ENCODE measurements at places on chromosomes 13 and 19.

DNA sequence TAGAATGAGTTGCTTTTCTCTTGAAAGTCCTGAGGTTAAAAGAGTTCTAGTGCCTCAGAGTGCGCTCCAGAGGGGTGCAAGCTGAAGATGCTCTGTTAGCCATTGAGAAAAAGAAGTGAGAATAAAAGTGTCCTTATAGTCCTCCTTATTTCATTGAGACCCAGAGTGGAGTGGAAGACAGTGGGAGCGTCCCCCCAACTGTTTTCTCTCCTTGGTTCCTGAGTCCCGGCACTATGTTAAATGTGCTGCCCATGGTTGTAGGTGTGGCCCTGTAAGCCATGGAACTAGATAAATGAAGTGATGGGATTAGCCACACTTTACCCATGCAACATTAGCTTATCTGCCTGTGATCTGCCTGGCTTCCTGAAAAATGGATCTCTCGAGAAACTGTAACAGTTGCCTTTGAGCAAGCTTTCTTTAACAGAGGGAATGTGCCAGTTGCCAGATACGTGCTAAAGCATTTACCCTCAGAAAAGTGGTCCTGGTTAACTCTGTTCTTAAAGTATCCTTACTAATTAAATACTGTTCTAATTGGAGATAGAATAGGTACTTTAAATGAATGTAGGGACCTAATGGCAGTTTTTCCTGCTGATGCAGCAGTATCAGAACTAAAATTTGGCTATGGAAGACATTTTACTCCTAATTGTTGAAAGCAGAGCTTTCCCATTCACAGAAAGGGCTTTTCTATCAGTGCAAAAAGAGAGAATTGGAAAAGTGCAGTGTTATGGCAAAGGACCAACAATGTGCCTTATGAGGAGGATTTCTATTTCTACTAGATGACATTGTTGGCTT lies 21.4 kb upstream of the PSG9 start:
- H3K4me3 ChIP-seq = no peak overlapping the region
- H3K36me3 ChIP-seq = peaks cover 7% of the 10 kb centered on the region
- DNase-seq = no peak

GRCh38 chr13:100961186-100961585 lies 286.6 kb upstream of the TMTC4 start:
- H3K27ac ChIP-seq = no peak overlapping the region
- H3K4me3 ChIP-seq = no peak overlapping the region
- DNase-seq = no peak
- no peaks in the 10 kb centered on the region for H3K27me3 ChIP-seq
- no peaks in the 10 kb centered on the region for H3K36me3 ChIP-seq
- H3K4me1 ChIP-seq = no peaks in the 10 kb centered on the region

- no peak overlapping the region for H3K27ac ChIP-seq
- no peak for DNase-seq
- peaks cover 2% of the 10 kb centered on the region for H3K27me3 ChIP-seq
Observed at GRCh38 chr13:27572234-27572901, 48.0 kb downstream of the LNX2 start.

DNA sequence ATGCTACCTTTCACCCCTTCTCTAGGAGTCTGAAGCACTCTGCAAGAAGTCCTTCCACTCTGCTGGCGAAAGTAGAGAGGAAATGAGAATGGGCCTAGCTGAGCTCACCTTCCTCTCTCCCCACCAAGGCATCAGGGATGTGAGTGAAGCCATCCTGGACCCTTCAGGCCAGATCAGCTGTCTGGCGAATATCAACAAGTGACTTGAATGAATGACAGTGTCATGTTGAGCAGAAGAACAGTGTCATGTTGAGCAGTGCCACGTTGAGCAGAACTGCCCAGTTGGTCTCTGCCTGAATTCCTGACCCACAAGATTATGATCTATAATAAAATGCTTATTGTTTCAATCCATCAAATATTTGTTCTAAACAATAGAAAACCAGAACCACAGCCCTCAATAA lies 166.2 kb upstream of the RFC3 start:
- no peak overlapping the region for H3K4me3 ChIP-seq
- no peaks in the 10 kb centered on the region for H3K27me3 ChIP-seq
- no peaks in the 10 kb centered on the region for H3K36me3 ChIP-seq

GRCh38 chr13:113538689-113539058 lies 45.9 kb upstream of the TFDP1 start:
- no peaks in the 10 kb centered on the region for H3K27me3 ChIP-seq
- H3K4me3 ChIP-seq = no peak overlapping the region
- no peak overlapping the region for H3K27ac ChIP-seq
- H3K36me3 ChIP-seq = peaks cover 17% of the 10 kb centered on the region
- DNase-seq = no peak

DNA sequence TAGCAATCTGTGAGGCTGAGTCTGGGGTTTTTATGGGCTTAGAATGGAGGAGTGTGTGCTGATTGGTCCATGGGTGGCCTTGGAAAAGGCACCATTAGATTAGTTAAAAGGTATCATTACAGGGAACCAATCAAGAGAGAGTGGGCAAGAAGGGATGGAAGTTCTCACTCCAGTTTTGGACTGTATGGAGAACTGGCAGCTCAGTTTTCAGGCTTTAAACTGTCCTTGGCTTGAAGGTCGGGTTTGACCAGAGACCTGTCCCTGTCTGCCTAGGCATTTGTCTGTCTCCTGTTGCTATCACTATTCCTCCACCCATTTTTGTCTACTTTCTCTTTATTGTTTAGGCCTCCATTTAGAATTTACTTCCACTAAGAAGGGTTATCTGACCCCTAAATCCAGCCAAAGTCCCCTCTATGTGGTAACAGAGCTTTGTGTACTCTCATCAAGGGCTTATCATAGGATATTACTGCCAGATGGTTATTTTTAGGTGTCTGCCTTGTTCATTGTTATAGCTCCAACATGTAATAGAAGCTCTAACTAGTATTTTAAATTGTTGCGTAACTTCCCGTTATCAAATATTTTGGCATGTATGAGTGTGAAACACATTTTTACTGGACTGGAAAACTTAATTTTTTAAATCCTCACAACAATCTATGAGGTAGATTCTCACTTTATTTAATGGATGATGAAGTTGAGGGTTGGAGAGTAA lies 133.3 kb upstream of the SLC10A2 start:
- no peak overlapping the region for H3K4me3 ChIP-seq
- no peaks in the 10 kb centered on the region for H3K36me3 ChIP-seq
- DNase-seq = no peak
- no peaks in the 10 kb centered on the region for H3K4me1 ChIP-seq
- no peaks in the 10 kb centered on the region for H3K27me3 ChIP-seq
- no peak overlapping the region for H3K27ac ChIP-seq

DNA sequence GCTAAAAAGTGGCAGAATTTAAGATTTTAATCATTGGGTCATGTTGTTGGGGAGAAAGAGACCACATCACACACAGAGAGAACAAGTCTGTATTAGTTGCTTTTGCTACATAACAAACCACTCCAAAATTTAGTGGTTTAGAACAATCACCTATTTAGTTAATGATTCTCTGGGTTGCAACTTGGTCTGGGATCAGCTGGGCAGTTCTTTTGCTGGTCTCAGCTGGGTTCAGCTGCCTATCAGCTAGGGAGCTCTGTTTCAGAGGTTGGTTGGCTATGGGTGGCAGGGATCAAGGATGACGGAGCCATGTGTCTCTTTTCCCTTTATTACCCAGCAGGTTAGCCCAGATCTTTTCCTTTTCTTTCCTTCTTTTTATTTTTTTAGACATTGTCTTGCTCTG lies 8.9 kb downstream of the PINLYP start:
- no peak for DNase-seq
- H3K27ac ChIP-seq = no peak overlapping the region
- H3K36me3 ChIP-seq = 0 out of 3 replicates have a peak, but pooled peaks cover 2% of the 10 kb centered on the region
- no peak overlapping the region for H3K4me3 ChIP-seq
- no peaks in the 10 kb centered on the region for H3K4me1 ChIP-seq
- H3K27me3 ChIP-seq = no peaks in the 10 kb centered on the region

- no peak within 1 kb of the TSS for H3K4me3 ChIP-seq
- H3K27me3 ChIP-seq = no peaks in the 10 kb centered on the region
- DNase-seq = no peak
- H3K27ac ChIP-seq = no peak within 1 kb of the TSS
- H3K36me3 ChIP-seq = no peaks in the 10 kb centered on the region
Observed at GRCh38 chr19:51124729-51125128, at the start of gene SIGLEC9. Gene SIGLEC9, plus strand, starts transcription at chr19:51124906. Its CDS starts 69 bp downstream, at chr19:51124975.

DNA sequence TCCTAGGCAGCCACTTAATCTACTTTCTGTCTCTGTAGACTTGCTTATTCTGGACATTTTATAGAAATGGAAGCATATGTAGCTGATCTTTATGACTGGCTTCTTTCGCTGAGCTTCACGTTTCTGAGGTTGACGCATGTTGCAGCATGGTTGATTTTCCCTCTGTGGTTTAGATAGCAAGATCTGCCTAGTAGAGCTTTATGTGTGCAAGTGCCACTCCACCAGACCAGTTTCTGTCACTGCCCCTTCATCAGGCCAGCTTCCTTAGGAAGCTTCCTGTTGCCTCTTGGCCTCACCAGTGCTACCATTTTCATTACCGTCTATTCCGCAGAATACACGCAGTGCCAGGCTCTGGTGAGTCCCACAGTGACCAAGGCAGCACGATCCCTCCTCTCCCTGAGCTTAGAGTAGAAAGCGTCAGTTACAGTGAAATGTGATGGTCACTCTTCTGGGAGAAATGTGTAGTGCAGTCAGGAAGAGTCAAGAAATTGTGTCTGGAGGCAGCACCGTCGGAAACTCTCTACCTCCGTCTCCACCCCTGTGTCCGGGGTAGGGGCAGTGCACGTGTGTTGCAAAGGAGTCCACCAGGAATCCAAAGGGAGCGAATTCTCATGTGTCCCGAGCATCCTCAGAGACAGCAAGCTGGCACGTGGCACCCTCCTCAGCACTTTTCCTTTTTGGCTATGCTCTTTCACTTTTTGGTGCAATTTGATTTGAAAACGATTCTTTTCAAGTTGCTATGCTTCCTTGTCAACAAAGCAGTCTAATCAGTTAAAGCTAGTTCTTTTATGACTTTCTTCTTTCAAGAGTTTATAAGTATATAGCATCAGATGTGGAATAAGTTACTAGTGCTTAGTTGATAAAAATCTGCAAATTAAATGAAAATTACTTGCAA lies 45.4 kb upstream of the GPR183 start:
- no peaks in the 10 kb centered on the region for H3K27me3 ChIP-seq
- no peaks in the 10 kb centered on the region for H3K4me1 ChIP-seq
- DNase-seq = no peak
- no peak overlapping the region for H3K4me3 ChIP-seq
- H3K36me3 ChIP-seq = peaks cover 5% of the 10 kb centered on the region
- no peak overlapping the region for H3K27ac ChIP-seq

GRCh38 chr19:46732172-46732938 lies 13.5 kb upstream of the FKRP start:
- no peak overlapping the region for H3K4me3 ChIP-seq
- peaks cover 83% of the 10 kb centered on the region for H3K36me3 ChIP-seq
- H3K27me3 ChIP-seq = no peaks in the 10 kb centered on the region
- no peaks in the 10 kb centered on the region for H3K4me1 ChIP-seq
- no peak for DNase-seq
- no peak overlapping the region for H3K27ac ChIP-seq

GRCh38 chr13:83452292-83452950 lies 429.9 kb downstream of the SLITRK1 start:
- H3K36me3 ChIP-seq = no peaks in the 10 kb centered on the region
- no peaks in the 10 kb centered on the region for H3K27me3 ChIP-seq
- H3K4me1 ChIP-seq = no peaks in the 10 kb centered on the region
- H3K27ac ChIP-seq = no peak overlapping the region

- H3K36me3 ChIP-seq = no peaks in the 10 kb centered on the region
- H3K27ac ChIP-seq = no peak overlapping the region
- no peaks in the 10 kb centered on the region for H3K4me1 ChIP-seq
- no peak for DNase-seq
Observed at GRCh38 chr13:93108111-93108601, 118.5 kb upstream of the GPC6 start.

DNA sequence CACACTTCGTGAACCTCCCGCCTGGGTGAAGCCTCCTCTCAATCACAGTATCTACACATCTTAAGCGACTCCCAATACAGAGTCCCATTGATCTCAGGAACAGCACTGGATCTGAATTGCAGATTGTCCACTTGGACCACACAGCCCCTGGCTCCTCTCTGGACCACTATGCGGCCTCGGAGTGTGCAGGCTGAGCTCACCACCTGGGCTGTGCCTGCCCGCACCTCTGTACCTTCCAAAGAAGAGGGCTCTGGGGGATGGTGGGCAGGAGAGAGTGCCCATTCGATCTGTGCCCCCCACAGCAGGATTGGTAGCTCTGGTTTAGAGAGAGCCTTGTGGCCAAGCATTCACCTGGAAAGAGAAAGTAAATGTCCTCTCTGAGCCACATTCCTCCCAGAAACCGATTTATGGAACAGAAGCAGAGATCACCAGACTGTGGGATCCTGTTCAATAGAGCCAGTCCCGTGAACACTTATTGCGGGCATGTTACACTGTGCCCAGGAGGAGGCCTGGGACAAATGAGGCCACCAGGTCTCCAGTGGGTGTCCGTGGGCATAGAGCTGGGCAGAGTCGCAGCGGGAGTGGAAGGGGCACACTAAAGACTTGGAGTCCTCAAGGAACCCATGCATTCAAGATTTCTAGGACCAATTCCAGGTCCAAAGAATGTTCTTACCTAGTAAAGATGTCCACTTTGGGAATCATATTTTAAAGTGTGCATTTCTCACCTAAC lies 141.6 kb upstream of the SOX1 start:
- H3K27ac ChIP-seq = no peak overlapping the region
- H3K27me3 ChIP-seq = no peaks in the 10 kb centered on the region
- no peak overlapping the region for H3K4me3 ChIP-seq

- no peak overlapping the region for H3K4me3 ChIP-seq
- no peaks in the 10 kb centered on the region for H3K27me3 ChIP-seq
- no peaks in the 10 kb centered on the region for H3K4me1 ChIP-seq
Observed at GRCh38 chr13:34413538-34414210, 528.4 kb upstream of the NBEA start.

DNA sequence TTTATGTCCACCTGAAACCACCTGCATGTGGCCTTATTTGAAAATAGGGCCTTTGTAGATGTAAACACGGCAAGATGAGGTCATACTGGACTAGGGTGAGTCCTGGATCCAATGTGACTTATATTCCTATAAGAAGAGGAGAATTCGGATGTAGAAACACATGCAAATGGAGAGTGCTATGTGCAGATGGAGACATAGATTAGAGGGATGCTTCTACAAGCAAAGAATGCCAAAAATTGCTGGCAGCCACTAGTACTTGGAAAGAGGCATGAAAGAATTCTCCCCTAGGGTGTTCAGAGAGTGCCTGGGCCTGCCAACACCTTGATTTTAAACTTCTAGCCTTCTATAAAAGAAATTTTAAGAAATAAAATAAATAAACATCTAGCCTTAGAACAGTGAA lies 226.1 kb downstream of the RFC3 start:
- DNase-seq = no peak
- H3K36me3 ChIP-seq = peaks cover 1% of the 10 kb centered on the region
- H3K27me3 ChIP-seq = no peaks in the 10 kb centered on the region
- H3K27ac ChIP-seq = no peak overlapping the region

Data from H9 (cell line).